ENCODE measurements at places on chromosomes 7 and 10.

- DNase-seq: no peak
These were observed 8.9 kb upstream of the ACSL5 start for GRCh38 chr10:112365014-112365432.

- DNase-seq: peak; percentile 65
These were observed 69.6 kb downstream of the ATXN7L1 start for GRCh38 chr7:105806592-105807447.

- DNase-seq: no peak
These were observed 5.9 kb downstream of the SLIT1 start for GRCh38 chr10:97179731-97180362.

- DNase-seq: no peak
These were observed 332.1 kb upstream of the CELF2 start for GRCh38 chr10:10685566-10685965.

GRCh38 chr10:71401056-71401455 lies 4.3 kb downstream of the CDH23 start:
- DNase-seq: no peak

- peak; percentile 46 for DNase-seq
These were observed 38.6 kb downstream of the NEBL start for GRCh38 chr10:20858292-20859124.

Measured in fibroblast of villous mesenchyme (primary cell).